ENCODE measurements at places on chromosomes 4 and X.

DNA sequence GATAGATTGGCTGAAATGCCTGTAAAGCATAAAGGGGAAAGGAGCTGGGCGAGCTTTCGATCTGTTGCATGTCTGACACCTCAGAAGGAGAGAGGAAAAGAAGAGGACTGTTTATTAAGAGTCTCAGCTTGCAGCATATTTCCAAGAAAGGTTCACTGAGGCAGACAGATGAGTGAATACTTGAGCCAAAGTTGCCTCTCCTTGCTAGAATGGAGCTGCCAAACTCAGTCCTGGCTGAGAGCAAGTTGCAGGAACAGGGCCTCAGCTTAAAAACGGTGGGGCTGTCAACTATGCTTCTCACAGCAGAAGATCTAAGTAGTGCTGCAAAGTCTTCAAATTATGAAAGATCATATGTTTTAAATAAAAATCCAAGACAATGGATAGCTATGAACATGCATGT lies 707.5 kb downstream of the PCDH7 start:
- DNase-seq = no peak

DNA sequence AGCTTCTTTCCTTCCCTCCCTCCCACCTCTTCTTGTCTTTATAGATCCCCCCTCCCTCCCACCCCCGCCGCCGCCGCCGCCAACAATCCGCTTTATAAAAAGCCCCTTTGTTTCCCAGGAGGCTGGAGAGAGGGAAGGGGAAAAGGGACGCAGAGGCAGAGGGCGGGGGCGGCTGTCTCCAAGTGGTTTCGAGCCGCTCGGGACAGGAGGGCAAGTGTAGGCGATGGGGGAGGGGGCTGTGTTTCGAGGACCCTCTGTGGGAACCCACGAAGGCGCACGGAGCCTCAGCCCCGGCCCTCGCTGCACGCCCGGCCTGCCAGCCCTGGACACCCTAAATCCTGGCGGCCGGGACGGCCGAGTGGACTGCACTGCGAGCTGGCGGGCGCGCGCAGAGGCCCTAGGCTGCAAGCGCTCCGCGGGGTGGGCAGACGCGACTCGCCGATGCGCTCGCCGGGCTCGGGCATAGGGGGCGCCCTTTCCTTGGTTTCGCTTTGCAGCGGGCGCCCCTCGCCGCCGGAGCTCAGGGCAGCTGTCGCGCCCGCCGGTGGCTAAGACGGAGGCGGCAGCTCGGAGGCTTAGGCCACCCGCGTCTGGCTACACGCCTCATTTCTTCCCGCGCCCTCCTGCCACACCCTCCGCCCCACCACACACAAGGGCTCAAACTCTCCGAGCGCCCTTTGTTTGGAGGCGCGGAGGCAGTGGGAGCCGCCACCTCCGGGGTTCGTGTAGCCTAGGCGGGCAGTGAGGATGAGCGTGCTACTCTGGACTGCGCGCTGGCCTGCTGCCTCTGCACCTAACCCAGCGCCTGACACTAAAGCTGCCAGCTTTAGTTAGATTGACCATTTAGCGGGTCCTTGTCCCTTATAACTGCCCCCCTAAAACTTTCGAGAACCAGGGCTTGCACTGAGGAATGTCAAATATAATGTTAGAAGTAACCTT lies 2.2 kb downstream of the MAMLD1 start:
- no peak for DNase-seq

DNA sequence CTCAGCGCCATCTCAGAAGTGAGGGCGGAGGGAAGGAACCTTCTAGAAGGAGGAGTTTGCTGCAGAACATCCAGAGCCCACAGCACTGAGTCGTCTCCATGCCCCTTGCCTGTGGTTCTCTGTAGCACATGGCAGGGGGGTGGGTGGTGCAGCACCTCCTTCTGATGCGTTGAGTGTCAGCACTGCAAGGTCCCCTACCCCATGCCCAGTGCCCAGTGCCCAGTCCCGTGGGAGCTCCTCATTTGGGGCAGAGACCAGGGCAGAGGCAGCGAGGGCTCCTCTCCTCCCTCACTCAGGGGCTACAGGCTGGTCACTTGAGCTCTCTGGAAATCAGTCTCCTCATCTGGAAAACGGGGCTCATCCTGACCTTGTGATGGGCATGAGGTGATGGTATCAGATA lies 78.1 kb downstream of the HTRA3 start:
- DNase-seq = no peak

DNA sequence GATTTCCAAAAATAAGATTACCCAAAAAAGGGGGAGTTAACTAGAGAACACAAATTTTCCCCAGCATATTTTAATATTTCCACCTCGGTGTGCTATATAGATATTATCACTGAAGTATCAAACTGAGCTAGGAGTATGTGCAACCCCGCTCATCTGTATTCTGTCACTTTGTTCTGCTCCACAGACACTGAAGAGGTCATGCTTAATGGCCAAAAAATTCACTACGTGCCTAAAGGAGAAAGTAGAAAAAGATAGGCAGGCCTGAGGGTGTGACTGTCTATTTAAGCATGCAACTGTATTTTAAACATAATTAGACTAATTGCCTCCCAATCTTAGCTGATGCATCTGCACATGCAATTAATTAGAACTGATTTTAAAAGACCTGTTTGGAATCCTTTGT lies 24.5 kb downstream of the SH3RF1 start:
- no peak for DNase-seq
